ENCODE measurements at places on chromosomes 3 and 15.

DNA sequence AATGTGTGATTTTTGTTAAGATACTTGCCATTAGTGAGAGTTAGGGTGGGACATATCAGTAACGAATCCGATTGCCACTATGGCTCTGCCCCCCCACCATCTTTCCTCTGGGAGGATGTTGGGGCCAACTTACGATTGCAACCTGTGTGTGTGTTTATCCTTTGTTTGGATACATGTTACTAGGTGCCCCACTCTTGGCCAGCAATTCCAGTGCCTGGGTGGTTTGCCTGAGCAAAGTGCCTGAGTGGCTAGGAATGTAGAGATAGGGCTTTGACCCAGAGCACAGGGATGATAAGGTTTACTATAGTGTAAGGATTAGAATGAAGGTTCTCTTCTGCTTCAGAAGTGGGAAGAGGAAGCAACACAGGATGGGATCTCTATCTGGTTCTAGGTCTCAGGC is 231.8 kb downstream of the TP63 start:
- no peak for DNase-seq

DNA sequence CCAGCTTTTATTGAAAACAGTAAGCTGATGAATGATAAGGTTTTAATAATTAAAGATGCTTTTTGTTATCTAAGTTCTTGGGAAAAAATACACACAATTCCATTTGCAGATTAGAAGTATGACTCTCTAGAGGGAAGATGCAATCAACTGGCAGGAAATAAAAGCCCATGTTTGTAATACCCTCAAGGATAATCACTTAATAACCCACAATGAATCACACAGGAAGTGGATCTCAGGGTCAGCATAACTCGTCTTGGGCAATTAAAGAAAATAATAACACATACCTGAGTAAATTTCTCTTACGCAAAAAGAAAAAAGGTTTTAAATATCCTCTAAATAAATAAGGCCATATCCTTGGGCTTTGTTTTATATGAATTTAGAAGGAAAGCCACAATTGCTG is 9.4 kb upstream of the EID1 start:
- no peak for DNase-seq

- no peak for DNase-seq
Observed at GRCh38 chr15:48915861-48916260, 37.9 kb downstream of the EID1 start.

DNA sequence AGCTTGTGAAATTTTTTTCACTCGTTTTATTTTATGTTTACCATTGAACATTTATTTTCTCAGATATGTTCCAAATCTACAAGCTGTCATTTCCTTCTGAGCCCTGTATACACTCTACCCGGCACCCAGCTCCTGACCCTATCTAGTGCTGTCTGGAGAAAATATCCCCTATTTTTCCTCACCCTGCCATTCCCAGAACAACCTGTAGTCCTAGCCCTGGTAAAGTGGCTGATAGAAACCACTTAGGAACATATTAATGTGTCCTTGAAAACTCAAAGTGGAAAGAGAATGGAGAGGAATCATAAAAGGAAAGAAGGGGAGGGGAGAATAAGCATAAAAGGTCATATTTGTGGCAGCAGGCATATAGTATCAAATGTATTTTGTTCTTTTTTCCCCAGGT is 8.2 kb upstream of the TIMMDC1 start:
- no peak for DNase-seq
